ENCODE measurements at places on chromosomes 7 and 10.
A peak's percentile ranks its signal among the peaks of the same experiment; 100 is the strongest.

DNA sequence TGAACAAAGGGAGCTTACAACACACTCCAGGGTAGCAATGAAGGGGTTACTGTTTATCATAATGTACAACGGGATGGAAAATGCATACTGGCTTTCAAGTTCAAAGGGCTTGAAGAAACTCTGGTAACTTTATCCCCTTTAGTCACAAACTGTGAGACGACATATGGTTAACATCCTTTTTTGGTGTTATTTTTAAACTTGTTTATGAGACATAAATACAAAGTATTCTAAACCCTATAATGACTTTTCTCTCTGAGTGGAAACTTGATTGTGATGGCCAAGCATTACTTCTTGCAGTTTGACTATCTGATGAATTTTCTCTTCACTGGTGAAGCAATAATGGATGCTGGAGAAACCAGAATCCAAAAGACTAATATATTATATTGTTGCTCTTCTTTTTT is 62.0 kb upstream of the SEMA3A start:
- no peak for DNase-seq

GRCh38 chr10:90999512-91000172 is 78.8 kb upstream of the ANKRD1 start:
- no peak for DNase-seq

GRCh38 chr7:153852261-153852660 is 199.9 kb upstream of the DPP6 start:
- no peak for DNase-seq

GRCh38 chr7:107286751-107287621 is 118.2 kb downstream of the HBP1 start:
- no peak for DNase-seq

GRCh38 chr7:101015626-101016025 is 4.3 kb upstream of the MUC17 start:
- no peak for DNase-seq

DNA sequence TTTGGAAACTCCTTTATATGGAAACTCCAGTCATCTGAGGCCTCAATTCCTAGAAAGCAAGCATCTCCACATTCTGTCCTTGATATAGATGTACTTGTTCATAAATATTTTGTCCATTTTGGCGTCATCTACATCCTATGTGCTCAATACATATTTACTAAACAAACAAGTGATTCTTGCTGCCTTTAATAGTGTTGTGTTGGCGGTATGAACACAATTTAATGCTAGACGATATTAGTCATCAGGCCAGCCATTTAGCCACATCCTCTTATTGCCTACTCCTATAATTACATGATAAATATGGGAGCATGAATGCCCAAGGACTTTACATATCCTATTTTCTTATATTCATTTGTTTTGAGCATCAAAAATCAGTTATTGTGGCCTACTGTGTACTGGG is 18.5 kb upstream of the IFRD1 start:
- DNase-seq: no peak

DNA sequence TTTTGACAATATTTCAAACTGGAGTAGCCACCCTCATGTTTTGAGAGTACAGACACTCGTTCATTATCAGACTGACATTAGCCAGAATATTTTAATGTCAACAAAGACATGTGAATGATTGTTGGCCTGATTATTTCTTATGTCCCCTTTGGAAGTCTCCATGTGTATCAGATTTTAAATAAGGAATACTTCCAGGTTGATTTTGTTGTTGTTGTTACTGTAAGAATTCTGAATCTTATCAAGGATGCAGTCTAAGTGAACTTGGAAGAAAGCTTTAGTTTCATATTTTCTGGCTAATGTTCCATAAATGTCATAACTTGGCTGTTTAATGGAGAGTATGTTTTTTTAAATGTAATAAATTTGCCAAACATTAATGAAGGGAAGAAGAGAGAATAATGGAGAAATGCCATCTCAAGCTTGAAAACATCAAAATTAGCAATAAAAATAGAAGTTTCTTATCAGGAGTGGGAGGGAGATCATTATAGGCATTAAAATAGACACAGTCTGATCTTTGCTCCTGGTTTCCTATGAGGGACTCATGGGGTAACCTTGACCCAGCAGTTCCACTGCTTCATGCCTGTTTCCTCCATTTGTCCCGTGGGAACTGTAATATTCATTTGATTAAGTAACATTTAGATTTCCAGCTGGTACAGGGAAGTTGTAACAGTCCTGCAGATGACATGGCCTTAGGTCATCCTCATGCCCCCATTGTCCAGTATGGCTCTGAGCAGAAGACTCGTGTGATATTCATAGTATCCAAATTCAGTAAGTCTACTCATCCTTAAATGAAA is 122.4 kb upstream of the KIAA1217 start:
- DNase-seq: no peak

DNA sequence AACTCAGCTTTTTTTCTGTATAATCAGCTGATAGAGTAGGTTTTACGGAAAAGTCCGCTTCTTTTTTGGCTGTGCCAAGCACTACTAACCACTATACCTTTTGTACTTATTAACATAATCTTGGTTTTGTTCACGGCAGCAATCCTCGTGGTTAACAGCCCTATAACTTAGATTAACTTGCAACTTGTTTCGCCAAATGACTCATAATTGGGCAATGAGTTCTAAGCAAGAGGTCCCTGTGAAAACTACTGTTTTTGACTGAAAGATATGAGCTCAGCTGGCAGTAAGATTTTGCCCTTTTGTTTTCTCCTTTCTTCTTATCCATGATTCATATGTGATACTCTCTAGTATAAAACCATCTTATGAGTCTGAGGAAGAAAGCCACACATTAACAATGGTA is 345.0 kb upstream of the PCDH15 start:
- DNase-seq: no peak

- DNase-seq: no peak
These were observed 93.4 kb downstream of the PIP4K2A start for GRCh38 chr10:22620929-22621328.

- no peak for DNase-seq
These were observed 18.0 kb upstream of the VCL start for GRCh38 chr10:73979809-73980433.

DNA sequence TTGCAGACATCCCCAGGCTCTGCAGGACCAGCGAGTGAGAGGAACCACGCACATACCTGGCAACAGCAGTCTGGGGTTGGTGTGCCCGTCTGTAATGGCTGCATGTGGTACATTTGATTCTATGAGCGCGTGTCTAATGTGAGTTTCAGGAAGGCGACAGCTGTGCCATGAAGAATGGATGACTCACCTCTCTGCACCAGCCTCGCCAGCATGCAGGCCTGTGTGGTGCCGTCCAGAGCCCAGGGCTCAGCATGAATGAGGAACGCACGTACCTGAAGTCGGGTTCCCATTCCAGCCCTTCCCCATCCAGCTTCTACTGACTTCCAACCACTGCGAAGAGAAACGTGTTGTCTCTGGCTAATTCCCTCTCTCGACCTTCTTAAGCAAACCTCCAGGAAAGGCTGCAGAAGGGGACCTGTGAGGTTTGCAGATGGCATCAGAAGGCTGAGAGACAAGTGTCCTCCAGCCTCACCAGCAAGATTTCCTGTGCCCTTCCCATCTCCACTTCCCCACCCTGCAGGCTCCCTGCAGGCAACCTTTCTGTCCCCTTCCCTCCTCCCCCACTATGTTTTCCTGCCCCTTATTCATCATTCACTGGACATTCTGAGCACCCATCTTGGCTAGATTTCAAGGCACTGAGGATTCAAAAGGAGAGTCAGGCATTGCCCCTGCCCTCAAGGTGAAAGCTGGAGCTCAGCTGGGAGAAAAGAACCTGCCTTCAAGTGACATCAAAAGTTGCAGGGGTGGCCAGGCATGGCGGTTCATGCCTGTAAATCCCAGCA is 54.3 kb downstream of the ASB13 start:
- no peak for DNase-seq

- no peak for DNase-seq
These were observed 152.1 kb upstream of the MKI67 start for GRCh38 chr10:128278362-128278761.

- DNase-seq: peak; percentile 36
These were observed 52.4 kb upstream of the RHEB start for GRCh38 chr7:151572136-151572535.

- DNase-seq: no peak
These were observed 289.4 kb downstream of the EXOC4 start for GRCh38 chr7:133542209-133542780.

DNA sequence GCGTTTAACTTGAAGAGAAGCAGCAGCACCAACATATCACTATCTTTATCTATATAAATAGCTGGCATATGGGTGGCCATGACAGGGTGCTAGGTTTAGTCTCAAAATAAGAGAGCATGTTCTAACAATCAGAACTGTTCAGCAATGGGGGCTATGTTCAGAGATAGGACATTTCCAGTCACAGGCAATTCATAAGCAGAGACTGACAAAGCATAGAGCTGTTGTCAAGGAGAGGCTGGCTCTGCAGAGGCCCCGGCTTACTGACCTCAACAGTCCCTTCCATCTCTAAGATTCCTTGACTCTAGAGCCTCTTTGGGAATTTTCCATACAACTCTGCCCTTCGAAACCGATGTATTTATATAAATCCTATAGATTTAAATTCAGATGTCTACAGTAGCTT is 17.2 kb downstream of the ANK3 start:
- DNase-seq: no peak

- no peak for DNase-seq
These were observed 275.6 kb downstream of the LHFPL3 start for GRCh38 chr7:104603957-104604356.

GRCh38 chr10:111129363-111129762 is 52.5 kb downstream of the ADRA2A start:
- DNase-seq: peak; percentile 47

DNA sequence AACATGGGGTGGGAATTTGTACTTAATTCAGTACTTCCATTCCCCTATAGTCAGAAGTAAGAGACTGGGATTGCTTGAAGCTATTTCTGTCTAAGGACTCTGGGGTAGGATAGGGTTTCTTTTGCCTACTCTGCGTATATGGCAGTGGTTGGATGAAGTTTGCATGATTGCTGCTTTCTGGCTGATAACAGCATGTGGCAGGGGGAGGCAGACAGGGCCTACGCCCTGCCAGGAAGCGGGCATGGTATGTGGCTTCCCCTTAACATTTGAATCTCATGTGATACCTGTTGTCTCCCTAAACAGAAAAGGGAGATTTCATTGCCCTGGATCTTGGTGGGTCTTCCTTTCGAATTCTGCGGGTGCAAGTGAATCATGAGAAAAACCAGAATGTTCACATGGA is 57.1 kb downstream of the TACR2 start:
- no peak for DNase-seq

- no peak for DNase-seq
These were observed 41.4 kb downstream of the GSDME start for GRCh38 chr7:24715661-24716479.

- no peak for DNase-seq
These were observed 1.0 kb downstream of the NKX2-3 start for GRCh38 chr10:99533496-99534449.

GRCh38 chr10:43390759-43391158 is 18.2 kb downstream of the HNRNPF start:
- DNase-seq: no peak

GRCh38 chr7:74056096-74056915 is 27.3 kb upstream of the LIMK1 start:
- no peak for DNase-seq

DNA sequence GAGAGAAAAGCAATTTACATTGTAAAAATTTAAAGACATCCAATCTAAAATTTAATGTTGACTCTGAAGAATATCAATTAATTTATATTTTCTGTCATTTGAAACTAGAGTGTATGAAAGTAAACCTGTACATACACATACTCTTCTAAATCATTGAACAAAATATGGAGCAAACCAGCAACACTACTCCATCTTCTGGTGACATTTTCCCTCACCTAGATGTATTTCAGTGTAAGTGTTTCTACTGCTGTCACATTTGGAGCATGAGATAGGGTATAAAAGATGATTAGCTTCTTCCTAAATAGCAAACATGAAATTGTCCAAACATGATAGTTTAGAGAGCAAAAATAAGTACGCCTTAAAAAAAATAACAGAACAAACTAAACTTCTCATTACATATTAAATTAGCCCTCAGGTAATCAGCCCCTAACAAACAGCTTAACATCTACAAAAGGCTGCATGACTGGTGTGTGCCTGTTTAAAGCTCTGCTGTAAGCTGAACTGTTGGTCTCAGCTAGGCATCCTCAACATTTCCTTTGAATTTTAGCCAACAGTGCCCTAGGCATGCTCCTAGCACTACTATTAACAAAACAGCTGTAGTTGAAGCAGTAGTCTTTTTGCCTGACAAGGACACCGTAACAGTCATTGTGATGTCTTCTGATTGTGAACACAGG is 189.8 kb downstream of the CTNNA3 start:
- DNase-seq: no peak

DNA sequence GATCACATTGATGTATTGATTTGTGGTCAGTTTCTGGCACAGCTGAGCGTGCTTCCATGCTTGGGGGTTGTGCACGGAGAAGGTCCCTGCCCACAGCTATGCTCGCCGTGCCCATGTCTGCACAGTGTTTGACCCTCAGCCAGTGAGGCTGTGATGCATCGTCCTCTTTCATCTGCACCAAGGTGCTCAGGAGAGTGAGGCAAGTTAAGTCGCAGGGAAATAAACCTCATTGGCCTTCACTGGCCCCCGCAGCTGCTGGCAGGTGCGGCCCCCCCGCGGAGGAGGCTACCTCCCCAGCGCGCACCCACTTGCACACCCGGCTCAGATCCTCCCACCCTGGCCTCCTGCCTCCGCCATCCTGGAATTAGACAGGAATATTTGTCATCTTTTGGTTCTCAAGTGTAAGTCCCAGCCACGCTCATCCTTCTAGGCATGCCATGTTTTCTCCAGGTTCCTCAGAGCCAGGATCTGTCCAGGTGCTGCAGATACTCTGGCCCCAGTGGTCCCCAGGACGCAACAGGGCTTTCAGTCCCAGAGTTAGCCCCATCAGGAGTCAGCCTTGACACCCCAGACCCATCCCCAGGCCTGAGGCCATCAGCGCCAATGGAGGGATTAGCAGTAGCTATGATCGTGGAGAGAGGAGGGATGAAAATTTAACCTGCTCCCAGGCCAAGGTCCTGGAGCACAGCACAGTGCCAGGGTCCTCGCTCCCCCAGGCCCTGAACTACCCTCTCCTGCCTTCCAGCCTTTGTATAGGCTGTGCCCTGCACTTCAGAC is 93.7 kb downstream of the OAT start:
- DNase-seq: peak; percentile 62

DNA sequence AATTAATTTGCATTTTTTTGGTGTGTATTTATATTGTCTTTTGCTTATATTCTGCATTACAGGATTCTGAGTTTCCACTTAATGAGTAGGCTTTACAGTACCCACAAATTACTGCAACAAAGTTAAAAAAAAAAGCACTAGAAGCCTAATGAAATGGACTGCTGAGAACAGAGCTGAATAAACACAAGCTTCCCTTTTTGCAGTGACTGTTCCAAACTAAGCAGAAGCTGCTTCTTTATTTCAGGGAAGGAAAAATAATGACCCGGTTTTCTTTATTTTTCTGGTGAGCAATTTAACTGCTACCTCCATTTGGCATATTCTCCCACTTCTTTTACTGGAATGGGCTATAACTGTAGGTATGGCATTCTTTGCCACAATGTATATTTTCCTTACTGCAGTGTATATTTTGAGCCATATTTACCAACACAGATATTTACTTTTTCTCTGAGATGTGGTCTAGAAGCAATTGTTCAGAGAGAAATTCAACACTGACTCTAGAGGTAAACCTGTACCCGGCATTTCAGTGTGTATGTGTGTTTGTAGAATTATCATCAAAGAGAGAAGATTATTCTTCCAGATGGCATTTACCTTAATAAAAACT is 56.9 kb downstream of the HDAC9 start:
- no peak for DNase-seq
